ENCODE measurements at places on chromosomes 4 and X.

DNA sequence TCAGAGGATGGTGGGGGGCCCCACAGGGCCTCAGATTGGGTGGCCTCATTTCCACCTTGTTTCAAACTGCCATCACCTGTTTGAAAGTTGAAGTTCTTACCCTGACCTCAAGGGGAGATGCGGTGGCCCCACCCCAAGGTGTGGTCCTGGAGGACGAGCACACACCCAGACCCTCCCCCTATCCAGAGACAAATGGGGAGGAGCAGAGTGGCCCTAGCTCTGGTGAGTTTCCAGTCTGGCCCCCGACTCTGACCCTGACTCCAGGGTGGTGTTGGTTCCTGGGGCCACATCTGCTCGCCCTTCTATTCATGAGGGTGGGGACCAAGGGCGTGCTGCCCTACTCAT is 36.3 kb upstream of the ADRA2C start:
- no peak for DNase-seq

DNA sequence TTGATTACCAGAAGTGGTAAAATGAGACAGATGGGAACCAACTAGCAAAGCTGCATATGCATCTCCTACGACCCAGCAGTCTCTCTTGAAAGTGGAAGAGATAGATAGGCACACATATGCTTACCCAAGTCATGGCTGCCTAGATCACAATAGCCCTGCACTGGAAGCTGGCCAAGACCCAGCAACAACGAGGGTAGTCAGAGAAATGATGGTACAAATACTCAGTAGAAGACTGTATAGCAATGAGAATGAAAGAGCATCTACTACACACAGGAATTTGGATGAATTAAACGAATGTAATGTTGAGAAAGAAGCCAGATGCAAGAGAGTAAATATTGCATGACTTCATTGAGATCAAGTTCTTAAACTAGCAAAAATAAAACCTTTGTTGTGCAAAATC is 100.3 kb upstream of the FAT1 start:
- DNase-seq = no peak

- no peak for DNase-seq
Observed at GRCh38 chr4:143939528-143939927, 34.2 kb upstream of the GYPE start.

- DNase-seq = no peak
Observed at GRCh38 chr4:86633854-86634253, 39.7 kb downstream of the PTPN13 start.
